Activated CD8-positive, alpha-beta memory T cell treated with anti-CD3 and anti-CD28 coated beads for 4 hours (primary cell): ENCODE measurements at places on chromosomes 3 and 15.

GRCh38 chr3:142237891-142238290 lies 12.5 kb upstream of the GK5 start:
- no peak for DNase-seq

- DNase-seq, result no peak
Observed at GRCh38 chr3:137988152-137988551, 21.8 kb upstream of the CLDN18 start.

DNA sequence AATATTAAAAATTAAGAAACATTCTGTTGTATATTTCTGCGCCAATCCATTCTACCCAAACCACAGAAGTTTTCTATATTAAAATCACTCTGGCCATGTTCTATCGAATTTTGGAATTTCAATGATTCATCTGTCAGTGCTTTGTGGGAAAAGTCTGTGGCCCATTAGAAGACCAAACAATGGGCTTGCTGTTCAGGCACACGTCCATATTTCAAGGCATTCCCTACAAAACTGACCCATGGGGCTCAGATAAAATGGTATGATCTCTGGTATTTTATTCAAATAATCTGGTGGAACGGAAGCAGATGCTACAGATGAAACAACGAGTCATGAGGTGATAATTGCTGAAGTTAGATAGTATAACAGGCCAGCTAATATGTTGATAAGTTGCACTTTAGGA lies 12.4 kb downstream of the NPHP3 start:
- no peak for DNase-seq

GRCh38 chr3:171781711-171782127 lies 28.6 kb downstream of the PLD1 start:
- no peak for DNase-seq

DNA sequence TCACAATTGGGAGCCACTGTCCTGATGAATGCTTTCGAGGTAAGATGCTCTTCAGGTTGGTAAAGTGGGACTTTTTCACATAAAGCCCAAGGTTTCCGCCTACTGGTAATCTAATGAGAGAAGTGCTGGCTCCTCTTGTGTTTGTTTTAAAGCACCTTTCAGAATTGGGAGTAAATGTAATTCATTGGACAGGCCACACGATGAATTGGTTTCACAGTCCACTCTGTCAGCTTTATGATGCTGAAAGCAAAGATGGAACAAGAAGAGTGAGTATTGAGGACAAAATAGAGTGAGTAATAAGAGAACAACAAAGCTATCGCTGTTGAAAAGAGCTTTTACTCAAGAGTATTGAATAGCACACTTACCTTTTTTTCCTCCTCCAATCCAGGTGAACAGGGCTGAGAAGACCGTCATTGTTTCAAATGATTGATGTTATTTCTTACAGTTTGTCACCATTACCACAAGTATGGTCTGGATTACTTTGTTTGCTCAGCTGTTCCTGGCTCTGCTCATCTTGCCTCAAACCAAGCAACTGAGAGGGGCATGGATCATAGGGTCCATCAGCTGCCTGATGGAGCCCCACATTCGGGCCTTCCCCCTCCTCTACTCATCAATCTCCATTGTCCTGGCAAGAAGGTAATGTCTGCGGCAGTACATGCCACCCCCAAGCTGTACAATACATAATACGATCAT lies 136.1 kb upstream of the CNTN4 start:
- DNase-seq, result no peak

GRCh38 chr15:79943820-79944219 lies 27.2 kb downstream of the BCL2A1 start:
- DNase-seq, result no peak

GRCh38 chr3:111577798-111578685 lies 17.1 kb downstream of the ZBED2 start:
- no peak for DNase-seq

DNA sequence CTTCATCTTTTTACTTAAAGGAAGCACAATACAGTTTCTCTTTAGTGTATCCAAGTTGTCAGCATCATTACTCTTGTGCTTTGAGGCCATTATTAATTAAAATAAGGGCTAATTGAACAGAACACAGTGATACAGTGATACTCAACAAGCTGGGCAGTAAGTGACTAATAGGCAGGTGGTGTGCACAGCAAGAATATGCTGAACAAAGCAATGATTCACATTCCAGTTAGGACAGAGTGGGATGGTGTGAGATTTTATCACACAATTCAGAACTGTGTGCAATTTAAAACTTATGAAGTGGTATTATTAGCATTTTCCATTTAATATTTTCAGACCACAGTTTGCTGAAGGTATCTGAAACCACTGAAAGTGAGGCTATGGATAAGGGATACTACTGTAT lies 116.9 kb downstream of the PLOD2 start:
- DNase-seq, result no peak

DNA sequence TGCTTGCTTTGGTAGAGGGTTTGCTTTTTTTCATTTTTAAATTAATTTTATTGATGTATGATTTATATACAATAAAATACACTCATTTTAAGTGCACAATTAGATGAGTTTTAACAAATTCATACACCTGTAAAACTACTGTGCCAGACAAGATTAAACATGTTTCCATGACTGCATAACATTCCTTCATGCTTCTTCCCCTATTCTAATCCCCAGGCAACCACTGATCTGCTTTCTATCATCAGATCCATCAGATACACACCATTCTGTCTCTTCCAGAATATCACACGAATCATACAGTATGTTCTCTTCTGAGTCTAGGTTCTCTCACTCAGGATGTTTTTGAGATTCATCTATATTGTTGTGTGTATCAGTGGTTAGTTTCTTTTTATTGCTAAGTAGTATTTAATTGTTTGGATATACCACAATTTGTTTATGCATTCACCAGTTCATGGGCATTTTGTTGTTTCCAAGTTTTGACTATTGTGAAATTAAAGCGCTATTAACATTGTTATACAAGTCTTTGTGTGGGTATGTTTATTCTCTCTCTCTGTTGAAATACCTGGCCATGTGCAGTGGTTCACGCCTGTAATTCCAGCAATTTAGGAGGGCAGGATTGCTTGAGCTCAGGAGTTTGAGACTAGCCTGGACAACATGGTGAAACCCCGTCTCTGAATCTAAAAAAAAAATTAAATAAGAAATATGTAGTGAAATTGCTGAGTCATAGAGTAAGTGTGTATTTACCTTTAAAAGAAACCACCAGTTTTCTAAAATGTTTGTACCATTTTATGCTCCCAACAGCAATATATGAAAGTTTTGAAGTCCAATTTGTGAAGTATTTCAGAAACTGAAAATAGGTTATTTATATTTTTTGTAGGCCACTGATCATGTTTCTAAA lies 7.0 kb upstream of the TFG start:
- DNase-seq, result no peak

- DNase-seq, result no peak
Observed at GRCh38 chr3:62587579-62588031, 214.3 kb upstream of the FEZF2 start.

DNA sequence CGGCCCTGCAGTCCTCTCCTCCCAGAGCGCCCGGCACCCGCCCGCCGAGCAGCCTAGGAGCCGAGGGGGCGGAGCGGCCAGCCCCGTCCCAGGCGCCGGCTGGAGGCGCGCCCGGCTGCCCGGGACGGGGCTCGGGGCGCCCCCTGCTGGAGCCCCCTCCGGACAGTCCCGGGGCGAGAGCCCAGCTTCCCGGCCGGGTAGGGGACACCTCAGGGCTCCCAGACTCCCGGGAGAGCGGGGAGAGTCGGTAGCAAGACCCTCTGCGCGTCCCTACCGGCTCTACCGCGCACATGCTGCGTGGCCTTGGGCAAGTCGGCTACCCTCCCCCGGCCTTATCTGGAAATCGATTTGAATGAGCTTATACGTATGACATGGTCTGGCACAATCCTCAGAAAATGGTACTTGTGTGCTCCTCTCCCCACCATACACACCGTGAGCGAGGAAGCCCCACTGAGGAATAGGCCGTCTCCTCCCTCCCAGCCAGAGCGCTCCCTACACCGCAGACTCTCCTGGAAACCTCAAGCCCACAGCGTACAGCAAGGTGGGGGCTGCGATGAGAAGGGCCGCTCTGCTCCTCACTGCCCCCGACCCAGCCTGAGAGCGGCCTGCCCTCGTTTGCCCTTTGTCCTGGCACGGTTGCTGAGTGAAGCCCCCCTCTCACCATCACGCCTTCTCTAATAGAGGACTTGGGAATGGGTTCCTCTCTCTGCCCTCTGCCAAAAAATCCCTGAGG lies at the start of gene DAPK2:
Gene DAPK2, minus strand, starts transcription at position 65 of the 733 bp plus-strand sequence. CDS start 6,224 bp downstream, outside the sequence.
- DNase-seq, result peak; percentile 32

GRCh38 chr15:45943240-45943639 lies 308.4 kb downstream of the SQOR start:
- DNase-seq, result no peak

DNA sequence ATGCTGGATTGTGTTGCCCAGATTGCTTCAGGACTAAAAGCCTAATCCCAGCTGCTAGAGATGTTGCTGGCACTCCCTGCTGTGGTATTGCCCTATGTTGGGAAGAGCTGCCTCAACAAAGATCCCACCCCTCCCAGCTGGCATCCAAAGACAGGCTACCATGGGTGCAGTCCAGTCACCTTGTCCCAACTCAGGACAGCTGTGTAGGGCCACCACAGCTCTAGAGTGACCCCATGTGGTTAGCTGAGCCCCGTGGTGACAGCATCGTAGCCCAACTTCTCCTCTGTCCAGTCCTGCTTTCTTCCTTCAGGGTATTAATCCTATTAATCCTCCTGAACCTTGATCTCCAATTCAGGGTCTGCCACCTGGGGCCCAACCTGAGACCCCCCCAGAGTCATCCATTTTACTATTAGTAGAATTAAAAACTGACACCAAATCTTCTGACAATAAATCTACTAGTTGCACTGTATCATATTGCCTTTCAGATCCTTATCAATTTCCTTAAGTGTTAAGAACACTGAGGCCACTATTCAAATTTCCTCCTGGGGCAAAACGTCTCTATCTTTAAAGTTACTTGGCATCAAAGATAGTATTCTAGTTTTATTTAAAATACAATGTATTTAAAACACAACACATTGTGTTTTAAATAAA lies 83.5 kb downstream of the AQP9 start:
- DNase-seq, result no peak

DNA sequence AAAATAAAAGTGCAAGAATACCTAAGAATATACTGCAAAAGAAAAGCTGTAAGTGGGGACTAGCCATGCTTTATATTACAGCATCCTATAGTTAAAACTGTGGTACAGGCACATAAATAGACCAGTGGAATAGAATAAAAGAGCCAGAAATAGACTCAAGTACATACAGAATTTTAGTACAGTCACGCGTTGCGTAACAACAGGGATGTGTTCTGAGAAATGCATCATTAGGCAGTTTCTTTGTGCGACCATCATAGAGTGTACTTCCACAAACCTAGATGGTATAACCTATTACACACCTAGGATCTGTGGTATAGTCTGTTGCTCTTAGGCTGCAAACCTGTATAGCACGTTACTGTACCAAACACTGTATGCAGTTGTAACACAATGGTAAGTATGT lies 61.8 kb downstream of the PCCB start:
- DNase-seq, result no peak

GRCh38 chr3:150889106-150889505 lies 16.1 kb downstream of the MINDY4B start:
- no peak for DNase-seq

DNA sequence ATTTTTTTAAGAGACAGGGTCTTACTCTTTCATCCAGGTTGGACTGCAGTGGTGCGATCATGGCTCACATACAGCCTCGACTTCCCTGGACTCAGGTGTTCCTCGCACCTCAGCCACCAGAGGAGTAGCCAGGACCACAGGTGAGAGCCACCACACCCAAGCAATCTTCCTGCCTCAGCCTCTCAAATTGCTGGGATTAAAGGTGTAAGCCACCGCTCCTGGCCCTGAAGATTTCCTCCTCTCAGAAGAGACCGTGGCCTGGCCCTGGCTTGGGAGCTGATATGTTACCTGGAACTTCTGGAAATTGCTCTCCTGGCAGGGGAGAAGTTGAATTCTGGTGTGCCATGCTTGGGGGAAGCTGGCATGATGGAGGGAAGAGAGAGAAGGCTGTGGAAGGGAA lies 36.2 kb downstream of the PPCDC start:
- DNase-seq, result no peak

DNA sequence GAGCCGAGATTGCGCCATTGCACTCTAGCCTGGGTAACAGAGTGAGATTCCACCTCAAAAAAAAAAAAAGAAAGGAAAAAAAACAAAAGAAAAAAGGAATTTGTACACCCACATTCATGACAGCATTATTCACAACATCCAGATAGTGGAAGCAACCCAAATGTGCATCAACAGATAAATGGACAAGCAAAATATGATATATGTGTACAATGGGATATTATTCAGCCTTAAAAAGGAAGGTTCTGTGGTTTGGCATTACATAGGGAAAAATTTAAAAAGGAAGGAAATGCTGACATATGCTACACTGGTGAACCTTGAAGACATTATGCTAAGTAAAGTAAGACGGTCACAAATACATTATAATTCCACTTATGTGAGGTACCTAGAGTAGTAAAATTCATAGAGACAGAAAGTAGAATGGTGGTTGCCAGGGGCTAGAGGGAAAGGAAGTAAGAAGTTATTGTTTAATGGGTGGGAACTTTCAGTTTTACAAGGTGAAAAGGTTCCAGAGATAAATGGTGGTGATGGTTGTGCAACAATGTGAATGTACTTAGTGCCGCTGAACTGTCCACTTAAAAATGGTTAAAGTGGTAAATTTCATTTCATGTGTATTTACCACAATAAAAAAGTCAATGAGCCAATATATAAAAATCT lies 118.5 kb downstream of the MYLK start:
- DNase-seq, result no peak

DNA sequence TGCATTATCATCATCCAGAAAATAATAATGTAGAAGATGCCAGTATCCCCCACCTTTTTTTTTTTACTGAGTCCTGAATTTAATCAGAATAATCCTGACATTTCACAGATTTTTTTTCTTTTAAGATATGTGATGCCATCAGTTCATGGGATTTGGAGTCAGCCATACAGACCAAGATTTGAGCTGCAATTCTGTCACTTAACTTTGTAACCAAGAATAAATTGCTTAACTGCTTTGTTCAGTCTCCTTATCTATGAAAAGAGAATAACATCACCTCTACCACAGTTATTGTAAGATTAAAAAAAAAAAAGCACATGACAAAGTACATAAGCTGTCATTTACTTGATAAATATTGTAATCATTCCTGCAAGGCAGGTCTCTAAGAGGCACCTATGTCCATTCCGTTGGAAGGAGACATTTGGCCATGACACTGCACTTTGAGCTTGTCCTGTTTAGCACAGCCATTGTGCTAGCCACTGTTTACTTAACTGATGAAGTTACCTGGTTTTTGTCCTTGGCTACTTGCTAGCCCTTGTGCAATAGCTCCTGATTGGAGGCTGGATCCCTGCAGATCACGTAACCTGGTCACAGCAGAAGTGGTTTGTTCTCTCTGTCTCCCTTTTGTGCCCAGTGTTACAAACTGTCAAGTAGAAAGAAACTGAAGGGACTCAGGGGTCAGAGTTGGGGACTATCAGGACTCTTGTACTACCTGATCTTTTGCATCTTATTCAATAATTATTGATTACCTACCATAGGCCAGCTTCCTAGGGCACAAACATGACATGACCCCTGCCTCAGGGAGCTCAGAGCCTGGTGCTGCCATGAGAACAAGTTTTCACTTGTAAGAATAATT lies 306.0 kb downstream of the WDR72 start:
- DNase-seq, result no peak

GRCh38 chr3:115932807-115933206 lies 309.5 kb downstream of the GAP43 start:
- DNase-seq, result no peak

- DNase-seq, result no peak
Observed at GRCh38 chr15:60002528-60003218, 1.4 kb upstream of the FOXB1 start.

GRCh38 chr15:47607695-47608094 lies 109.6 kb upstream of the SEMA6D start:
- DNase-seq, result no peak
